ENCODE measurements at places on chromosomes 5 and 9. TPM values are rescaled to one million over a fixed set of nuclear protein-coding genes. Genes with fewer than 3 reads are reported as not detected.
A peak's percentile ranks its signal among the peaks of the same experiment; 100 is the strongest.

GRCh38 chr5:64722588-64722987, 32.3 kb downstream of the SHISAL2B start:
- H3K36me3 ChIP-seq = no peaks in the 10 kb centered on the region
- no peaks in the 10 kb centered on the region for H3K4me1 ChIP-seq
- H3K27ac ChIP-seq = no peak overlapping the region
- no peak overlapping the region for H3K4me3 ChIP-seq
- DNase-seq = no peak

The PCDHGA9 gene
- polyA plus RNA-seq = 21.4 TPM

The PCDHGA11 gene
- 14.9 TPM for polyA plus RNA-seq

DNA sequence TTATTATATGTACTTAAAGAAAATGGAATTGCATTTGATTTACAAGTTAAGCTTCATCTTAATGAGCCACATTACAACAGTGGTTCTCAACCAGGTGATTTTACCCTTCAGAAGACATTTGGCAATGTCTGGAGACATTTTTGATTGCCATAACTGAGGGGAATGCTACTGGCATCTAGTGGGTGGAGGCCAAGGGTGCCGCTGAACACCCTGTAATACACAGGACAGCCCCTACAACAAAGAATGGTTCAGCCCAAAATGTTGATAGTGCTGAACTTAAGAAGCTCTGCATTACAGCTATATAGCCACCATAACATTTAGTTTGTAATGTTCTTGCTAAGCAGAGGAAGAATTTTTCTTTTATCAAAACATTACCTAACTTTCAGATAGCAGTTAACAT, 103.1 kb downstream of the PAM start:
- DNase-seq = no peak
- no peak overlapping the region for H3K27ac ChIP-seq
- H3K4me1 ChIP-seq = no peaks in the 10 kb centered on the region
- no peaks in the 10 kb centered on the region for H3K27me3 ChIP-seq

The TXNDC8 gene
- polyA plus RNA-seq = not detected

DNA sequence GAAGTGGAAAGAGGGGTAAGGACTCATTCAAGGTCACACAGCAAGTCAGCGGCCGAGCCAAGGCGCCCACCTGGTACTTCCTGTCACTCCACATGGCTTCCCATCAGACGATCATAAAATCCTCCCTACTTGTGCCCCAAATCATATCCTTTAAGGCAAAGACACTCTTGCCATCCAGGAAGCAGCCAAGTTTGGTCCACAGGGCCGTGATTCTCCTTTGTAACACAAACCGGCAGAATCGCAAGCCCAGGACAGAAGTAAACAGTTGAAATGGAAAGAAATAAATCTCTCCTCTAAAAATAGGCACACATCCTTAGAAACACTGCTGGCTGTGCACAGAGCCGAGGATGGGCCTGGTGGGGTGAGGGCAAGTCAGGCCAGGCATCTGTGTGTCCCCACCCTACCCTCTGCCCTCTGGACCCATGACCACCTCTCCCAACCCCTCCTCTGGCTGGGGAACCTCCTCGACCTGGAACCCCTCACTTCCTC, 30.5 kb downstream of the TMOD1 start:
- no peak overlapping the region for H3K27ac ChIP-seq
- H3K4me3 ChIP-seq = no peak overlapping the region
- H3K27me3 ChIP-seq = no peaks in the 10 kb centered on the region
- H3K4me1 ChIP-seq = peaks cover 11% of the 10 kb centered on the region
- peaks cover 8% of the 10 kb centered on the region for H3K36me3 ChIP-seq

The SERF1A gene
- 7.2 TPM for polyA plus RNA-seq

GRCh38 chr5:160506006-160507004, 84.7 kb downstream of the PTTG1 start:
- H3K4me1 ChIP-seq = peaks cover 22% of the 10 kb centered on the region
- no peak overlapping the region for H3K4me3 ChIP-seq
- no peaks in the 10 kb centered on the region for H3K36me3 ChIP-seq
- peak; percentile 65 for DNase-seq
- H3K27ac ChIP-seq = no peak overlapping the region

The PTGES gene
- polyA plus RNA-seq = 7.8 TPM

- H3K27me3 ChIP-seq = no peaks in the 10 kb centered on the region
- no peak overlapping the region for H3K27ac ChIP-seq
- H3K36me3 ChIP-seq = peaks cover 7% of the 10 kb centered on the region
- no peak overlapping the region for H3K4me3 ChIP-seq
- DNase-seq = no peak
Measured at GRCh38 chr5:14326035-14326903, 183.1 kb downstream of the TRIO start.

GRCh38 chr9:113573046-113573958, 109.8 kb downstream of the RGS3 start:
- no peak for DNase-seq
- no peak overlapping the region for H3K4me3 ChIP-seq
- peaks cover 11% of the 10 kb centered on the region for H3K4me1 ChIP-seq
